ENCODE measurements at places on chromosomes 16 and 17.

- no peak for DNase-seq
These were observed 124.3 kb upstream of the MED13 start for GRCh38 chr17:62189377-62189776.

- DNase-seq: no peak
These were observed 4.4 kb downstream of the LITAF start for GRCh38 chr16:11582157-11582814.

DNA sequence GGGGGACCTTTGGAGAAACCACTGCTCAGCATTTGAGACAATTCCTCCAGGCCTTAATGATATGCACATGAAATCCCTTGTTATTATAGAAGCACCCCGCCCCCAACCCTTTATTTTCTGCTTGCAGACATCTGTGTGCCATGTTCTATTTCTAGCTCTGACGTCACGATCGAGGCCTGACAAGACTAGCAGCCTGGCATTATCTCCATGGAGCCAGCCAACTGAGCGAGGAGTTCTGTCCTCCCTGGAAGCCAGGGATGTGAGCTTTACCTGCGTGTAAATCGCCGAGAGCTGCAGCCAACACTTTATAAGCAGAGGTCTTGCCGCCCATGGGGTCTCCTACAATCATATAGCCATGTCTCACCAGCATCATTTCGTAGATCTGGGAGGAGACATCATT lies 116.9 kb downstream of the DNAH3 start:
- DNase-seq: no peak

GRCh38 chr16:27739606-27740357 lies 189.8 kb downstream of the KATNIP start:
- DNase-seq: no peak

DNA sequence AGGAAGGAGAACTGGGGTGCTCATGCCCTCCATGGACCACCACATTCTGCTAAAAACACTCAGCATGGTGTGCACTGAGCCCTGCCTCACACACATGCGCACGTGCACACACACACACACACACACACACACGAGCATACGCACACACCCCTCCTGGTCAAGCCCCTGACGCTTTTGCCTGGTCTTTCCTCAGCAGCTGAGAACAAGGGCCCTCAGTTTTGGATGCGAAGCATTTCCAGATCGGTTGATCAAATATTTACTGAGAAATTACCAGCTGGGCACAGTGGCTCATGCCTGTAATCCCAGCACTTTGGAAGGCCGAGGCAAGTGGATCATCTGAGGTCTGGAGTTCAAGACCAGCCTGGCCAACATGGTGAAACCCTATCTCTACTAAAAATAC lies 20.1 kb upstream of the RAI1 start:
- no peak for DNase-seq
